ENCODE measurements at places on chromosomes 3 and 15.

- DNase-seq: peak; percentile 47
Observed at GRCh38 chr3:126156468-126156867, 23.9 kb downstream of the ALDH1L1 start.

DNA sequence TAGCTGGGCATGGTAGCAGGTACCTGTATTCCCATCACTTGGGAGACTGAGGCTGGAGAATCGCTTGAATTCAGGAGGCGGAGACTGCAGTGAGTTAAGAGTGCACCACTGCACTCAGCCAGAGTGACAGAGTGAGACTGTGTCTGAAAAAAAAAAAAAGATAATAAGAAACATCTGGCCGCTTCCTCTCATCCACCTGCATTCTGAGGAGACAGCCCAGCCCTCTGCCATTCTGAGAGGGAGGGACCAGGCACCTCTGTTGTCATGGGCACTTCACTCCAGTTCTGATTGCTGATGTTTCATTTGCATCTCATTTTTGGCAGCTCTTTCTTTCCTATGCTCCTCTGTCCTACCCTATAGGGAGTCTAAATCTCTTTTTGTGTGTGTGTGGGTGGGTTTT is 36.4 kb upstream of the GSK3B start:
- no peak for DNase-seq

DNA sequence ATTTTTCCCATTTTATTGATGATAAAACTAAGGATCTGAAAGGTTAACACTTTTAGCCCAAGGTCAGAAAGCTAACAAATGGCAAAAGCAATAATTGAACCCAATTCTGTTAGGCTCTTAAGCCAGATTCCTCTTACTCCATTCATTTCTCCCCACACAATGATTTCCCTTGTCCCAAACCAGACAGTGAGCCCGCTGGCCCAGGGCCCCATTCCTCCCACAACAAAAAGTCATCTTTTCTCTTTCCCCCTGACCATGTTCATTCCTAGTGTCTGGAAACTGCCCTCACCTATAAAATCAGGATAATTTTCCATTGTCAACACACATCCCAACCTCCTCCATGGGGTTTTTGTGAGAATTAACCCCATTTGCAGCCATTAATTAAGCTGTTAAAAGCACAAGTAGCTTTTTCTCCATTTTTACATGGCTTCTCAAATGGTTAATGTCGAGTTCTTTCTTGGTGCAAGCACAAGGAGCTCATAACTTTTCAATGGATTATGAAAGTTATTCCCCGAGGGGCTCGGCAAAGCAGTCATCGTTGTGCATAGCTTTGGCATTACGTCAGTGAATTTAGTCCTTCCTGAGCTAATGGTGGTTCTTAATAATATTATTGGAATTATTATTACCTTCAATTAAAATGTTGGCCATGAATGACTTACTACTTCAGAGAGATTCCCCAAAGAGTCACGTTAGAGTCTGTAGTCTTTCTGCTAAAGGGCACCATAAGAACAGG is 151.0 kb upstream of the WNT5A start:
- no peak for DNase-seq

DNA sequence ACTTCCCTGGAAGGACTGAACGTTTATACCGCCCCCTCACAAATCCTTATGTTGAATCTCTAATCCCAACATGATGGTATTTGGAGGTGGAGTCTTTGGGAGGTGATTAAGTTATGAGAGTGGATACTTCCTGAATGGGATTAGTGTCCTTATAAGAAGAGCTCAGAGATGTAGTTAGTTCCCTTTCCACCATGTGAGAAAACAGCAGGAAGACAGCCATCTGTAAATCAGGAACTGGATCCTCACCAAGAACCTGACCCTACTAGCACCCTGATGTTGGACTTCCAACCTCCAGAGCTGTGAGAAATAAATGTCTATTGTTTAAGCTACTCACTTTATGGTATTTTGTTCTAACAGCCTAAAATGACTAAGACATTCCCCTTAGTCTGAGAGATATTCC is 33.3 kb upstream of the SACM1L start:
- no peak for DNase-seq

- no peak for DNase-seq
Observed at GRCh38 chr3:173635826-173636225, 238.3 kb downstream of the NLGN1 start.

GRCh38 chr3:21785765-21786437 is 34.9 kb upstream of the ZNF385D start:
- DNase-seq: no peak

DNA sequence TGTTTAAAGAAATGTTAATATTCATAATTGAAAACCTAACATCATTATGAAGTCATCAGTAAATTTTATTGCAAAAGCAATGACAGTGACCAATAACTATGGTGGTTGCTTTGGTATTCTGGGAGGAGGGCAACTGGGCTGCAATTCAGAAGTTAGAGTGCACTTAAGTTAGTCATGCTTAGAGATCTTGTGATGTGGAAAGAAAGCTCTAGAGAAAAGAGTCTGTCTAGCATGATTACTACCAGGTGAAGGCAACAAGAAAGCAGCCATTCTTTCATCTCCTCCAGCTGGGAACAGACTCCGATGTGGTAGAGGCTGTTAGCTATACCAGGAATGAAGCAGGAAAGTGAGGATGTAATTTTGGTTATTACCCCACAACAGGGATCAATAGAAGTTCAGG is 625.6 kb downstream of the SI start:
- no peak for DNase-seq

DNA sequence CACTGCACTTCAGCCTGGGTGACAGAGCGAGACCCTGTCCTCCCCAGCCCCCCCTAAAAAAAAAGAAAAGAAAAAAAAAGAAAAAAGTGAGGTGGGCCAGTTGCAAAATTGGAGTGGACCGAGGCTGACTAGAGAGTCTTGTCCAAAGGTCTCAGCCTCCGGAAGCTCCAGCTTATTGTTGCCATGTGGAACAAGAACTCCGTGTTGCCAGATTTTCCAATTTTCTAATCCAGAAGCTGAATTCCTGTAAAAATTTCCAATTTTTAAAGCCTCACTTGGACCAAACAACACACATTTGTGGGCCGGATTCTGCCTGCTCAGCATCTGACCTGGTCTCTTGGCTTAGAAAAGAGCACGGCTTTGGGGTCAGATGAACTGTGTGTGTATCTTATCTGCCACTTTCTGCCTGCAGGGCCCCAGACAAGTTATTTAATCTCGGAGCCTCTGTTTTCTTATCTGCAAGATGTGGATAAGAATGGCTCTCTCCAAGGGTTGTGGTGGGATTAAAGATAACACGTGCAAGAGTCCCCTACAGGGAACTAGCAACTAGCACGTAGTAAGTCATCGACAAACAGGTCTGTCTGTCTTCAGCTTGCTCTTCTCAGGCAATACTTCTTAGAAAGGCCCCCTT is 73.7 kb upstream of the TLE3 start:
- no peak for DNase-seq

DNA sequence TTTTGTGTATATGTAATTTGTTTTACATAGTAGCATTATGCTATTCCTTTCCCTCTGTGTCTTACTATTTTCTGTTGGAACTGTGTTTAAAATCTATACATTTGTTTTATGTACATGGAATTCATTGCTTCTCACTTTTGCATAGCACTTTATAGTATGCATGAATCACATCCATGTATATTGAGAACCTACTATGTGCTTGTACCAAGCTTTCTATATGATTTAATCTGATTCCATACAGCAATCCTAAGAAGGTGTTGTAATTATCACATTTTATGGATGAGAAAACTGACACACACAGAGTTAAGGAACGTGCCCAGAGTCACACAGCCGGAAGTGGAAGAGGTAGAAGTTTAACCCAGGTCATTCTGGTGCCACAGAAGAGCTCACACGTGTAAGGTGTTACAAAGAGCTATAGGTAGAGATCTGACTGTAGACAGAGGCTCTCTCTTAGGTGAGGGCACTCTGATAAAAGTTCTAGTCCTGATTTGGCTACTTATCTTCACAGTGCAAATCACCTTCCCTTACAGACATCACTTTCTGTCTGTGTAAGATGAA is 3.5 kb upstream of the SMAD3 start:
- DNase-seq: no peak

GRCh38 chr3:48407542-48408099 is 22.3 kb downstream of the PLXNB1 start:
- no peak for DNase-seq

DNA sequence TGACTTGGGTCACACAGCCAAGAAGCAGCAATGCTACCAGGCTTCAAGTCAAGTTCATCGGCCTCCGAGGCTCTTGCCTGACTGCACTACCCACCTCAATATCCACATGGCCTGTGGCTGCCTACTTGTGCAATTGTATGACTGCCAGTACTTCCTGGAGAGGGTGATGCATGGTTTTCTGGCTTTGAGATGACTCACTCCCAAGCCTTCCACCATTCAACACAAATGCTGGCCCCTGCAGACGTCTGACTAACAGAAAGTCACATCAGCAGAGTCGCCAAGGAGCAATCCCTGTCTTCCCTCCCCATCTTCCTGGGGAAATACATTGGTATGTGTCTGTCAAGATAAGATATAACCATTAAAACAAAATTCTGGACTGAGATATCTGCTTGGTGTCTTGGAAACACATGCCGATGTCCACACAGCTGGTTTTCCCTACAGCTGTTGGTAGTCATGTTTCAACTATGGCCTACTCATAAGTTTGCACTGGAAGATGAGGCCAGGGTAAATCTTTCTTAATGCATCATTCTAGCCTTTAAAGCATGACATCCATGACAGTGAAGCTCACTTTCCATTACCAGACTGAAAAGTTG is 79.6 kb upstream of the SPATA12 start:
- DNase-seq: peak; percentile 81

DNA sequence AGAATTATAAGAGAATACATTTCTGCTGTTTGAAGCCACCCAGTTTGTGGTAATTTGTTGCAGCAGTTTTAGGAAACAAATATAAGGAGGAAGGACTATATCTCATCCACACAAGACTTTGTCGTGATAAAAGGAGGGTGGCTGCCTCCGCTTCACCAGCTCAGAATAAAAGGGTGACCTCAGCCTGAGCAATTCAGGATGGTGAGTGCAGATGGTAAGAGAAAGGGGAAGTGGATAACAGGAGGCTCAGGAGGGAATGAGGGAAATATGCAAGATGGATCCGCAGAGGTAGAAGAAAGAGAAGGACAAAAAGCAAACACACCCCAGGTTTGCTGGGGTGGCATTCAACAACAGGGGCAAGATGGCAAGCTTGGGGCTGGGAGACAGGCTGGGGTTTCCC is 108.1 kb upstream of the TNFAIP8L3 start:
- no peak for DNase-seq

GRCh38 chr3:127221037-127221436 is 28.1 kb downstream of the PRR23E start:
- no peak for DNase-seq

GRCh38 chr3:195187609-195188425 is 83.1 kb downstream of the XXYLT1 start:
- DNase-seq: peak; percentile 38

DNA sequence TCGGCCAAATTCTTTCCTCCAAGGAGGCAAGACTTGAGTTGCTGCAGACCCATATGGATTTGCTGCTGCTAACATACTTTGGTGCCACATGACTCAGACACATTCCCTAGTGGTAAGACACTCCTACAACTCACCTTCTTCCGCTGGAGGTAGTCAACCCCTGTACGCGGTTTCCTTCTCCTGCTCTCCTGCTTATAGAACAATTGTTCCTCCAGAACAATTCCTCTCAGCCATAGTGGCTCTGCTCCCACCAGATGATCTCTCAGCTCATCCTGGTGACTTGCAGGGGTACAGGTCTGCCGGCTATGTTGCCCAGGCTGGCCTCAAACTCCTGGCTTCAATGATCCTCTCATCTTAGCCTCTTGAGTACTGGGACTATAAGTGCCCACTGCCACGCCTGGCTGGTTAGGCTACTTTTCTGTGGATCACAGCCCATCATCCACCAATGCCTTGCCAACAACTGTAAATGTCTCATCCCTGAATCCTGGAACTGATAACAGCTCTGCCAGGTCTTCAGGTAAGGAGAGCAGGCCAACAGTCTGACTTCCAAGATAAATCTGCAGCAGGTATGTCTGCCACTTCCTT is 2.4 kb upstream of the CXCR6 start:
- DNase-seq: no peak

DNA sequence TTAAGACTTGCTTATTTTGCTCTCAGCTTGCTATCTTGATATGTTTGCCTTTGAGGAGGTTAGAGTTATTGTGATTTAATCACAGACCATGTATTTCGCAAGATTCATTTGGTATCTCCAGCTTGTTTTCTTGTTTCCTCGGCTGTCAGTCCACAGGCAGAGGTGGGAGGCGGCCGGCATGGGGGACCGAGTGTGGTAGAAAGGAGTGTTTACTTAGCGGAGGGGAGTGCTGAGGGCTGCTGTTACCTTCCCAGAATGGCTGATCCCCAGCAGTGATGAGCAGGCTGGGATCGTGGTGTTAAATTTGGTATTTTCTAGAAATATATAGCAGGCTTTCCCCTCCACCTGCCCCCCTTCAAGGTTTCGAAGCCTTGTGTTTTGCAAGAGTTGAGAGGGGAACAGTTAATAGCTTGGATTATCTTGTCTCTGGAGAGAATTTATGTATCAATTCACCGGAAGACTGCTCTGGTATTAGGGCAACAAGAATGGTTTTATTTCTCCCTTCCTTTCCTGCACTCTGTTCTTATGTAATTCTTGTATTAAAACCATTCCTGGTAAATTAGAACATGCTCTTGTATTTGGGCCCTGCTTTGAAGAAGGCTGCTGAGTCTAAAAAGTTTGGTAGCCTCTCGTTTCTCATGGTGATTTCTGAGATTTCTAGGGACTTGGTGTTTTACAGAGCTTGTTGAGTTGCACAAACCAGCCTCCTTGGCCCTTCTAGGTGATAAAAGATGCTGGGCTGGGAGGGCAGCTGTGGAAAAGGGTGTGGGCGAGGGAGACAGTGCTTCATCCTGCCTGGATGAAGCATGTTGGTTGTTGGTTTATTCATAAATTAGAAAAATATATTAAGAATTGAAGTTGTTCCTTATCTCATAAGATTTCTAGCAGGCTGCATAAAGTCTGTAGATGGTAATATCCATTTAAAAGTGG is 151.4 kb downstream of the IGF1R start:
- DNase-seq: no peak

- no peak for DNase-seq
Observed at GRCh38 chr3:156397534-156397933, 157.4 kb downstream of the SSR3 start.

DNA sequence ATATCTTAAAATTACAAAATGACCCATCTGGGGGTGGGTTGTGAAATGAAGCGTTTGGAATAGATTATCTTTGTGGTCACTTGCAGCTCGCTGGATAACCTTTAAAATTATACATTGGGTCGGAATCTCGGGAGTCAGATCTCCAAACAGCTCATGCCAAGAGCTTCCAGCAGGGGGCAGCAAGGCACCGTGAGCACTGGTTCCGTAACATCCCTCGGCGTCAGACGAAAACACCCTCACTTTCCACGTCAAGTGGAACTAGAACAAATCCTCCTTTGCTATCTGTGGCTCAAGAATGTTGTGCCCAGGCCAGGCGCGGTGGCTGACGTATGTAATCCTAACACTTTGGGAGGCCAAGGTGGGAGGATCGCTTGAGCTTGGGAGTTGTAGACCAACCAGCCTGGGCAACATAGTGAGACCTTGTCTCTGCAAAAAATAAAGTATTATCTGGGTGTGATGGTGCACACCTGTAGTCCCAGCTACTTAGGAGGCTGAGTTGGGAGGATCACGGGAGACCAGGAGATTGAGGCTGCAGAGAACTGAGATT is 31.1 kb downstream of the UMPS start:
- DNase-seq: peak; percentile 83
